Bronchial epithelial cell (primary cell): ENCODE measurements at places on chromosomes 6 and 20. TPM values are rescaled to one million over a fixed set of nuclear protein-coding genes. Genes with fewer than 3 reads are reported as not detected.

Gene PRR18
- total RNA-seq: under 0.01 TPM in 2 replicates

DNA sequence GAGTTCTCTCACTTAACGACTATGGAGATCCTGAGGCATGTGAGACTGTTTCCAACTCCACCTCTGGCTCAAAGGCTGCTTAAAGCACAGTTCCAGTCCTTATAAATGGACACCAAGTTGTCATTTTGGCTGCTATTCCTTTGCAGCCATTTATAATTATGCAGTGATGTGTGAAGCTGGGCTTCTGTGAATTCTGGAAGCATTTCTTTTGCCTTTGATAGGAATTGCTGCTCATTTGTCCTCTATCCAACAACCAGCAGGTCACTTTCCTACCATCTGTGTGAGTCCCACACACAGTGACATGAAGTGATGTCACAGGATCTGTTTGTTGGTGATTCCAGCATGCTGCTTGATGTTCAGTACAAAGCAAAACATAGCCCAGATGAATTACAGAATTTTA lies 28.5 kb upstream of the EFHC1 start:
- DNase-seq: no peak

GRCh38 chr20:52226370-52226769 lies 34.8 kb upstream of the ZFP64 start:
- DNase-seq: no peak

Gene COL12A1
- total RNA-seq: 6.4 and 11.3 TPM in 2 replicates

DNA sequence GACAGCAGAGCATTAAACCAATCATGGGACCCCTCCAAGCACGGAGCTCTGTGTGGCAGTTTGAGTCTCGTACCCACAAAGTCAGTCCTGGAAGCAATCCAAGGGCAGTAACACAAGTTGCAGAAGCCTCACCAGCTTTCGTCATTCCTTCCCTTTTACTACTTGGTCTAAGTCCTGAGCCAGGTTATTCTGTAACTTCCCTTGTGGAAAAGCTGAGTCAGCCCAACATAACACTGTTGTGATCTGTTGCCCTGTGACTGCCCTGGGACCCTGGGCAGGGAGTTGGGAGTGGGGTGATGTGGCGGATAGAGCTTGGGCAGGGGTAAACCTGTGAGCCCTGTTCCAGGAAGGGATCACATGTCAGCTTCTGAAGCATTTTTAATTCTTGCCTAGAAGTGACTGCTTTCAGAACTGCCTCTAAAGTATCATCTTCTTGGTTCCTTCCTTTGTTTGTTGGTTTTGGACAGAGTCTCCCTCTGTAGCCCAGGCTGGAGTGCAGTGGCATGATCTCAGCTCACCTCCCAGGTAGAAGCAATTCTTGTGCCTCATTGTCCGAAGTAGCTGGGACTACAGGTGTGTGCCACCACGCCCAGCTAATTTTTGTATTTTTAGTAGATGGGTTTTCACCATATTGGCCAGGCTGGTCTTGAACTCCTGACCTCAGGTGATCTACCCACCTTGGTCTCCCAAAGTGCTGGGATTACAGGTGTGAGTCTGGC lies 183.7 kb upstream of the JAG1 start:
- DNase-seq: peak; percentile 87

DNA sequence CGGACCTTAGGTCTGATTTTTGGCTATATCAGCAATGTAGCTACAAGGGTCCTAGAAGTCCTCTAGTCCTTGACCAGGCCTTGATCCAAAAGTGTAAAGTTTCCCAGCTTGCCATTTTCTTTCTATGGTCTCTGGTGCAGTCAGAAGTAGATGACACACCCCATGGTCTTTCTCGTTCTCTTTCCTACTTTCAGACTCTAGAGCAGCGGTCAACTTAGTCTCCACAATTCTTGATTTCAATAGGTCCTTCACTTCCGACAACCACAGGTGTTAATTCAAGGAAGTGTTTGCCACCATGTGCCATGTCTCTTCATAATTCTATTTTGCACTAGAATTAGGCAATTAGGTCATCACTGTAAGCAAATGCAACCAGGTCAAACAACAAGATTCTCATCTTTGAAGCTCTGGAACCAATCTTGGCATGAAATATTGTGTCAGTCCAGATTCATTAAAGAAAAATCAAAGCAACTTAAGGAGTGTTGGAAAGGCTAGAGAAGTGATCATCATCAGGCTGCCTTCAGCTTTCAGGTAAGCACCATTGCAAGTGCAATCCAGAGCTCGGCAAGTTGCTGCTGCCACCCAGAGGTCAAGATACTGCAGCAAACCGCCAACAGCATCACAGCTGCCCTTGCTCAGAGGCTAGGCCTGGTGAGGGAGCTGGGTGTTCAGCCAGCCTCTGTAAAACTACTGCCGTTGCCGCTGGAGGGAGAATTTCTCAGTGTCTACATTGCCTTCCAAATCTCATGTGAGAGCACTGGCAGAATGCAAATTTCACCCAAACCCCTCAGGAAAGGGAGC lies 5.6 kb upstream of the SYNE1 start:
- peak; percentile 71 for DNase-seq

Gene PRPH2
- total RNA-seq: under 0.01 TPM in 1 of 2 replicates, not detected in the other

- DNase-seq: no peak
Observed at GRCh38 chr20:187733-188132, 1.8 kb downstream of the DEFB128 start.

Gene RAMACL
- 1.6 and 1.7 TPM in 2 replicates for total RNA-seq

GRCh38 chr6:150891888-150892485 lies 26.5 kb downstream of the MTHFD1L start:
- DNase-seq: peak; percentile 79

Gene GSTA1
- total RNA-seq: 0.26 TPM in 1 of 2 replicates, not detected in the other

DNA sequence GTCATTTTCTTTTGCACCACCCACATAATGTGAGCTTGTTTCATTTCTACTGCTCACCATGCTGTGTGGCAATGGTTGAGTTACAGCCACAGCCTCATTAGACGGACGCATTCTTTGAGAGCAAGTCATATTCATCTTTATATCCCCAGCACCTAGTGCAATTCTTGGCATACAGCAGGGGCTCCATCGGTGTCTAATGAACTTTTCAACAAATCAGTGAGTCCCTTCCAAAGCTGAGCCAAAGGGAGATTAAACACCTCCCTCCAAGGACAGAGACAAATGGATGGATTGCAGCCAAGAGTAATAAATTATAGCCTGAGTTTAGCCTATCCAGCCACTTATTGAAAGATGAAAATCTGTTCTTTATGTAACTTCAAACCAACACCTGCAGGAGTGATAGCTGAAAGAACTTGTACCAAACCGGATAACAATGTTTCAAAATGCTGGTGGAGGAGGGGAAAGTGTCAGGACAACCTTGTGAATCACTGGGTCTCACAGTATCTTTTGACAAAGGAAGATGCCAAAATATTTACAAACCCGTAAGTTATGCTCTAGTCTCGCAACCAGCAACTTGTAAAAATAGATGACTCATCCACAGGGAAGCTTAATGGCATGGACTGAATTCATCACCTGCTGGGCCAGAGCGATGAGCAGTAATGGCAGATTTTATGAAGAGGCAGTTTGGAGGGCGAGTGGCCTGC lies 139.0 kb downstream of the PXDC1 start:
- DNase-seq: peak; percentile 95

- DNase-seq: no peak
Observed at GRCh38 chr20:33984182-33984719, 9.5 kb upstream of the RALY start.

- DNase-seq: no peak
Observed at GRCh38 chr6:88804701-88805100, 158.7 kb downstream of the RNGTT start.

Gene TAGAP
- total RNA-seq: under 0.01 TPM in 2 replicates

Gene PERP
- 161 and 401 TPM in 2 replicates for total RNA-seq

DNA sequence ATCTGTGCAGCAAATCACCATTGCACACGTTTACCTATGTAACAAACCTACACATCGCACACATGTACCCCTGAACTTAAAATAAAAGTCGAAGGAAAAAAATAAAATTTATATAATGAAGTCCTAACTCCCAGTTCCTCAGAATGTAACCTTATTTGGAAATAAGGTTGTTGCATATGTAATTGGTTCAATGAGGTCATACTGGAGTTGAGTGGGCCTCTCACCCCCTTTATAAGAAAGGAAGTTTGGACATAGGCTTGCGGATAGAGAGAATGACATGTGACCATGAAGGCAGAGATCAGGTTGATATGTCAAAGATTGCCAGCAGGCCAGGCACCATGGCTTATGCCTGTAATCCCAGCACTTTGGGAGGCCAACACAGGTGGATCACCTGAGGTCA lies 16.1 kb upstream of the ZBTB22 start:
- no peak for DNase-seq

Gene TCP11
- total RNA-seq: not detected in 2 replicates

Gene FNDC11
- total RNA-seq: 0.26 and 0.90 TPM in 2 replicates

Gene BFSP1
- total RNA-seq: 2.9 and 3.6 TPM in 2 replicates

GRCh38 chr20:48639899-48640298 lies 187.9 kb downstream of the PREX1 start:
- no peak for DNase-seq

- DNase-seq: no peak
Observed at GRCh38 chr6:103000688-103001087, 1607.2 kb downstream of the GRIK2 start.

DNA sequence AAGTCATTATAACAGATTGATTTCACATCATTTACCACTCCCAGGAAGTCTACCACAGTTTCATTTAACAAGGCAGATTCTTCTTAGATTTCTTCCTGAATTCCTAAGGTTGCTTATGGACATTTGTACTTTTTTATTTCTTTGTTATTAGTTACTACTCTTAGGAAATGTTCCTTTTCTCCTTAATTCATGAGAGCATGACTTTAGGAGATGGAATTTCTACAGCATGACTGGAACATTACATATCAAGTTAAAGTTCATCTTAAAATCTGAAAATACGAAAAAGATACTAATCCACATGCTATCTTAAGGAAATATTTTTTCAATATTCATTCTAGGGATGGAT lies 22.3 kb downstream of the CNKSR3 start:
- DNase-seq: no peak

Gene TDRD6
- total RNA-seq: 0.26 TPM in 2 replicates

- peak; percentile 36 for DNase-seq
Observed at GRCh38 chr6:46757214-46757596, 10.5 kb downstream of the ANKRD66 start.

- DNase-seq: no peak
Observed at GRCh38 chr6:156928126-156928525, 150.9 kb downstream of the ARID1B start.

GRCh38 chr6:17392978-17393891 lies at the start of gene CAP2:
TSS of gene CAP2 (plus strand) at chr6:17393595. CDS start at chr6:17421556, 27,961 bp downstream.
- peak; percentile 41 for DNase-seq

GRCh38 chr6:19180348-19181072 lies 656.7 kb upstream of the ID4 start:
- DNase-seq: no peak

- DNase-seq: no peak
Observed at GRCh38 chr6:54132587-54132986, 21.3 kb downstream of the MLIP start.

DNA sequence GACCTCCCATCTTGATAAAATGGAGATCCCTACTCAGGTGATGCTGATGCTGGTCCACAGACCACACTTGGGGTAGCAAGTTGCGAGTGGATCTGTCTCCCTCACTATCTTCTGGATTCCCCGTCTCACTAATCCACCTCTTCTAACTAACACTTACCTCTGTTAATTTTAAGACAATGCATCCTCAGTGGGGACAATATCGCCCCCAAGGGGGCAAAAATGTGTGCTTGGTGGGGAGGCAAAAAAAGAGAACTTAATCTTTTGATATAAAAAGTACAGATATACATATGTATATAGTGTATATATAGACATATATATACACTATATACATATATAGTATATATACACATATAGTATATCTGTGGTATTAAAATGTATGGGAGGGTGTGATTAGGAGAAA lies 4.3 kb downstream of the LRFN2 start:
- DNase-seq: no peak
